ENCODE measurements at places on chromosomes 6 and 20. TPM values are rescaled to one million over a fixed set of nuclear protein-coding genes. Genes with fewer than 3 reads are reported as not detected.

The FOXS1 gene
- 8.7 TPM for total RNA-seq

The ILRUN gene
- total RNA-seq = 34.4 TPM

The VEGFA gene
- total RNA-seq = 74.3 TPM

The ASIP gene
- 3.5 TPM for total RNA-seq

The PXDC1 gene
- total RNA-seq = 14.4 TPM

The SEMG2 gene
- total RNA-seq = not detected

The HIVEP1 gene
- 23.0 TPM for total RNA-seq

The FOXP4 gene
- 9.0 TPM for total RNA-seq

The PBOV1 gene
- not detected for total RNA-seq

The VWA7 gene
- total RNA-seq = 2.9 TPM

The PTCHD4 gene
- 4.2 TPM for total RNA-seq

The HLA-DRB5 gene
- total RNA-seq = 0.30 TPM

The TPMT gene
- 17.9 TPM for total RNA-seq

The C6orf52 gene
- 7.1 TPM for total RNA-seq

The TRIM31 gene
- not detected for total RNA-seq

The IMPG1 gene
- total RNA-seq = 0.11 TPM

The HLA-DOA gene
- 5.8 TPM for total RNA-seq

The SRSF12 gene
- total RNA-seq = 12.1 TPM

The SLC17A1 gene
- total RNA-seq = not detected

The B3GAT2 gene
- total RNA-seq = 82.5 TPM

The DLK2 gene
- total RNA-seq = 3.5 TPM

The SYTL3 gene
- 4.6 TPM for total RNA-seq

The HCK gene
- 12.4 TPM for total RNA-seq

The PCSK2 gene
- 19.6 TPM for total RNA-seq

The ENPP3 gene
- total RNA-seq = 2.1 TPM

The CTCFL gene
- 0.20 TPM for total RNA-seq

The METTL24 gene
- total RNA-seq = 11.5 TPM

The MCHR2 gene
- 0.11 TPM for total RNA-seq

The ZSCAN23 gene
- total RNA-seq = 9.9 TPM

The TNNC2 gene
- 2.4 TPM for total RNA-seq

The BFSP1 gene
- 2.2 TPM for total RNA-seq

The SPATA2 gene
- total RNA-seq = 5.4 TPM

The PPP1R16B gene
- 28.6 TPM for total RNA-seq

The AFG1L gene
- 12.0 TPM for total RNA-seq

The BPIFB4 gene
- 0.44 TPM for total RNA-seq

The GGTLC1 gene
- not detected for total RNA-seq

The KPNA5 gene
- 34.5 TPM for total RNA-seq

Data from spinal cord (tissue), 10 donors.